ENCODE measurements at places on chromosomes 7 and 10. TPM values are rescaled to one million over a fixed set of nuclear protein-coding genes. Genes with fewer than 3 reads are reported as not detected.

The NUDCD3 gene
- polyA plus RNA-seq: 22.4 TPM

- DNase-seq: no peak
These were observed 26.1 kb upstream of the CHCHD3 start for GRCh38 chr7:133108023-133108422.

The ELAPOR2 gene
- 1.6 TPM for polyA plus RNA-seq

The LRRD1 gene
- not detected for polyA plus RNA-seq

The GPRIN2 gene
- 6.0 TPM for polyA plus RNA-seq

- no peak for DNase-seq
These were observed 12.6 kb upstream of the DYNC2I1 start for GRCh38 chr7:158843771-158844170.
